ENCODE measurements at places on chromosomes 12 and 14. TPM values are rescaled to one million over a fixed set of nuclear protein-coding genes. Genes with fewer than 3 reads are reported as not detected.

- peak; percentile 73 for DNase-seq
Measured at GRCh38 chr14:73759183-73759713, 45.1 kb upstream of the PNMA1 start.

DNA sequence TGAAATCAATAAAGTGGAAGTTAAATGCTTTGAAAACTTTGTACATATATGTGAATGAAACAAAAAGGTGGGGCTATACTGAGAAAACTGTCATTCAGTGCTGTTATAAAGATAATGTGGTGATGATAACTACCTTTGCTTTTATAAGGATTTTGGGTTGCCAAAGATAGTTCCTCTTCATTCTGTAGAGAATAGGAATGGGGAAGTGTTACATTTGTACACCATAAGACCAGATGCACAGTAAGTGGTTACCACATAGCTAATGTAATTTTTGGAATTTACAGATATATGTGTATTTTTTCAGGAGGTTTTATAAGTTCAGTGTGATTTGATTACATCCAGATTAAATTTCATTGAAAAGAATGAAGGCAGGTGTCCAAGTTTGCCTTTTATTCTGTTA lies 18.1 kb downstream of the RAB21 start:
- DNase-seq: no peak

DNA sequence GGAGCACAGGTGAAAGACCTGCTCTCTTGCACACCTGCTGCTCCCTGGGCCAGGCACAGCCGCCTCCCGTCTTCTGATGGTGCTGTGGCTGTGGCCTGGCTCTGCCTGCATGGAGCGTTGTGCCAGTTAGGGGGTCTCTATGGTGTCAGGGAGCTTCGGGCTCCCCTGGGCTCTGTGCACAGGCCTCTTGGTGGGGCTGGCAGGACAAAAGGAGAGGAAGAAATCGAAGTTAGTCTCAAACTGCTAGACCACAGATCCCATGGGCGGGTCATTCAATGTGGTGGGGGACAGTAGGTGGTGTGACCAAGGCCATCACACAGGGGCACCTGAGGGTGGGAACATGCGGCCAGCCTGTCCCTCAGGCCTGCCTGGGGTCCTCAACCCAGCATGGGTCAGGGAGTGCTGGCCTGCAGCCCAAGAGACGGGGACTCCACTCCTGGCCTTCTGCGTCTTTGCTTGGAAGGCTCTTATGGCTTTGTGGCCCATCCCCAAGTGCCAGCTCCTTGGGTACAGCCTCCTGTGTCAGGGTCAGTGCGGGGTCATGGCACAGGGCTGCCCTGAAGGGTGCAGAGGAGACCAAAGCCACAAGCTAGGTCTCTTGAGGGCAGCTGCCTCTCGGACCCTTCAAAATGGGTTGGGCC lies 84.1 kb downstream of the KIF26A start:
- DNase-seq: no peak

- no peak for DNase-seq
Measured at GRCh38 chr12:84079626-84080025, 833.0 kb downstream of the SLC6A15 start.

GRCh38 chr14:51691176-51691575 lies 39.5 kb downstream of the FRMD6 start:
- no peak for DNase-seq

DNA sequence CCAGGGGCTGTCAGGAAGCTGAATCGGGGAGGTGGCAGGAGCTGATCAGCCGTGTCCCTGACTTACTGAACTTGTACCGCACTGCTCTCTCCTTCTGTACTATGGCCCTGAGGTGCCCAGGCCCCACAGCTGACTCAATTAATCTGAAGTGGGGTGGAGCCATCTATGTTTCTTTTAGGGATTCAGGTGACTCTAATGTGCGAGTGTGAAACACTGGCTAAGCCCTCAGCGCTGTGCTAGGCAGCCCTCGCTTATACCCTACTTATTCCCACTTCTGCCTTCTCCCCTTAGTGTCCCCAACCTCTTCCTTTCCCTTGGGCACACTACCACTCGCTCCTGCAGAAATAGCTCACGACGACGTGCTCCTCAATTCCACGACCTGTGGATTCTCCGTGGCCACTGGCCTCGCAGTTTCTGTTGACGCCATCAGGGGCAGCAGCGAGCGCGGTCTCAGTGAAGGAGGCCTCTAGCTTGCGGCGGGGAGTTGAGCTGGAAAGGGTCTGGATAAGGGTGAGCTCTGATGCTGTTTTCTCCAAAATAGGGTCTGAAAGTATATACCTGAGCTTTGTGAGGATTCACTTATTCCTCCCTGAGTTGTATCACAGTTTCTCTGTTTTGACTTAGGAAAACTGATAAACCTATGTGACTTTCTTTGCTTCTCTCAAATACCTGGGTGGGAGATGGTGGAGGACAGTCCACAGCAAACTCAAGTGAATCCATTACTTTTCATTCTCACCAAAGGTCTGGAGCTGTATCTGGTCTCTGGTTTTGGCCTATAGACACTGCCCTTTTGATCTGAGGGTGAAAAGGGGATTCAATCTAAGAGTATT lies 167.6 kb downstream of the SLC41A2 start:
- DNase-seq: peak; percentile 75

DNA sequence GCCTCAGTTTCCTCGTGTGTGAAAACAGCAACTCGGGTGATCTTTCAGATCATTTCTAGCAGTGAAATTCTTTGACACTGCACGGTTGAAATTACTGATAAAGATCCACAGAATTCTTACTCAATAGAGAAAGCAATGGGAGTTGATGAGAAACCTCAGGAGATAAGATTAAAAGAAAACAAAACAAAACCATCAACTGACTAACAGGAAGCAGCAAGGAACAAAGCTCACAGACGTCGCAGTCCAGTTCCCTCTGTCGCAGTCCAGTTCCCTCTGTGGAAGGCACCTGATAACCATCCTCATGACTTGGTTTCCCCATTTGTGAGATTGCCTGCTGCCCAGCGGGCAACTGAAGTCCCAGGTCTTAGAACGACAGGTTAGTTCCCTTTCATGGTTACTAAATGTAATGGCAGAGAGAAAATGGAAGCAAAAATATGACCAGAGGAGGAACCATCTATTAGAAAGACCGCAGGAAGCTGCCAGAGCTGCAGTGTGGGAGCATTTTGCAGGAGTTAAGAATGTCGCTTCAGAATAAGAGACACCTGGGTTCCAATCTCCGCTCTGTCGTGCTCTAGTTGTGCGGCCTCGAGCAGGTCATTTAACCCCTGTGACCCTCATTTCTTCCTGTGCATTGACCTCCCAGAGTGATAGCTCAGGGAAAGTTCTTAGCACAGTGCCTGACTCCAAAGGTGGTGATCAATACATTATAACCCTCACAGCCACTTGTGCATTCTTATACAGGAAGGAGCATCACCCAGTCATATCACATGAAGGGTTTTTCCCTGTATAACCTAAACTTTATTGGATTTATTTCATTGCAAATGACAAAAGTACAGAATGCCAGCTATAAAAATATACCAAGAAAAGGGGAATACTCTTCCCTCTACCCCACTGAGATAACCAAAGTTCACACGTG lies 5.1 kb upstream of the MED13L start:
- DNase-seq: peak; percentile 24

DNA sequence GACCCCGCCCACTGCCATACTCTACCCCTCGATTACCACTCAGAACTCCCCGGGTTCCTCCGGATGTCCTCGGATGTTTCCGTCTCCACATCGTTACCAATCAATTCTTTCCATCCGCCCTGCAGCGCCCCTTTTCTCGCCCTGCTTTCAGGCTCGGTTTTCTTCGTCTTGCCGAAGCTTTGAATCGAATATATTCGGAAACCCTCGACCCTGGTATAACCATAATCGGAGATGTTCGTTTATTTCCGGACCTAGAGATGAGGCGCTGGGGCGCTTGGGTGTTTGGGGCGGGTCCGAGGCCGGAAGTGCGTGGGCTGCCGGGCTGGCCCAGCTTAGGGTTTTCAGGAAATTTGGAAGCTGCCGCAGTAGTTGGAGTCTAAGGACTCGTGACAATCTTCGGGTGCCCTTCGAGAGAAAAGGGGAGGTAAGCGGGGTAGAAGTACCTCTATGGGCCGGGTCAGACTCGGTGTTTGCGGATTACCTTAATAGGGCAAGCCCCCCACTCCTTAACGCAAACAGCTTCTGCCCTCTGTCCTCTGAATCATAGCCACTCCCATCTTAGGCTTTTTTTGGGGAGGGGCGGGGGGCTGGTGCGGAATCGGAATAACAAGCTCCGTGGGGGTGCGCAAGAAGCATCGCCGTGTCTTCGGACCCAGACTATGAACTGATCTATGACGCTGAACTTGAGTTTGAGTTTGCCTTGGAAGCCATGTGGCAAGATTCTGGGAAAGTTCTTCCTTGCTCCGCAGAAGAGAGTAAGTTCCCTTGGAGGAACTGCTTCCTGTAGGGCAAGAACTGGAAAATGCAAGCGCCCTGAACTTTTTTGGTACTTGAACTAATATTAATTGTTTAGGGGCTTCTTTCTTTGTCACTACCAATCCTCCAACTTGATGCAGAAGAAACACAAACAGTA lies at the start of gene C14orf119:
TSS of gene C14orf119 (plus strand) at position 310 of the 913 bp plus-strand sequence. CDS start 2,154 bp downstream, outside the sequence.
- DNase-seq: peak; percentile 99

GRCh38 chr12:118358612-118359540 lies 13.8 kb downstream of the TAOK3 start:
- DNase-seq: no peak

DNA sequence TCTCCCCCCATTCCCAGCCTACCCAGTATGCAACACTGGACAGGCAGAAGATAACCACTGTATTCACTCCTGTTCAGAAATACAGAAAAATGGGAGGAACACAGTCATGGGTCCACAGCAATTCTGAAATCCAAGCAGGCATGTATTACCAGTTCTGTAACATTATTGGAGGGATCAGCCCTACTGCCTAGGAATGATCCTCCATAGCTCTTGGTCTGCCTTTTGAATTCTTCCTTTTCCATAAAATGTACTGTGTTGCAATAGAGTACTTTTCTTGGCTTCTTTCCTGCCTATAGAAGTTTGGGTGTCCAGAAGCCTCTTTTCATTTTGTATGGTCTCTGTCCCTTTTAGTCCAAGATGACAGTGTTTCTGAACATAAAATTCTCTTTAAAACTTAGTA lies 46.5 kb downstream of the SPATS2 start:
- DNase-seq: no peak

DNA sequence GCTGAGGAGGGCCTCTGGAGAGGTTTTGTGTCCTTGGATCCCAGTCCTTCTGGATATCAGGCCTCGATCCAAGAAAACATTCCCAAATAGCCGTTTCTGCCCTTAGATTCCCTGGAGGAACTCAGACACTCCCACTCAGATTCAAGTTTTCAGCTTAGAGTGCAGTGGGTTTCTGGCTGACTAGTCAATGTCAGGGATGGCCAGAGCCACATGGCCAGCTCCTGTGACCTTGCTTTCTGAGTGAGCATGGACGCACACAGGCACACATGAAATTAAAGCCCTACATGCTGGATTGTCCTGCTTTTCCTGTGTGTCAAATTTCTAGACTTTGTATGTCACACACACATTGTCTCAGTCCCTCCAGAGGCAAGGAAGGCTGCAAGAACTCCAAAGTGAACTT lies 86.2 kb downstream of the TNFAIP2 start:
- no peak for DNase-seq

GRCh38 chr14:36052063-36052462 lies 124.5 kb downstream of the PTCSC3 start:
- DNase-seq: no peak

DNA sequence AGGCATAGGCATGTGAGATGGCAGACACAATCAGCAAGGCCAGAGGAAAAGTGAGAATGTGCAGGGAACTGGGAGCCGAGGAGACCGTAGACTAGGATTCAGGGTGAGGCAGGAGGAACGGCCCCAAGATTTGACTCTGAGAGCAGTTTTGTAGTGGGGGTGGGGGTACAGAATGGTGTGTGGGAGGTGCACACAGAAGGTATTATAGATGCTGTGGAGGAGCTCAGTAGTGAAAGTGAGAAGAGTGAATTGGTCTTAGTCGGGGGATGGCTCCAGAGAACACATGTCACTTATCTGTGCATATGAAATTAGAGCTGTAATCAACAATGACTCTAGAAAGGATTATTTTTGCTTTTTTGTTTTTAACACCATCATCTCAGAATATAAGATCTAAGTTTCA lies 11.9 kb downstream of the ZNF664 start:
- DNase-seq: no peak

DNA sequence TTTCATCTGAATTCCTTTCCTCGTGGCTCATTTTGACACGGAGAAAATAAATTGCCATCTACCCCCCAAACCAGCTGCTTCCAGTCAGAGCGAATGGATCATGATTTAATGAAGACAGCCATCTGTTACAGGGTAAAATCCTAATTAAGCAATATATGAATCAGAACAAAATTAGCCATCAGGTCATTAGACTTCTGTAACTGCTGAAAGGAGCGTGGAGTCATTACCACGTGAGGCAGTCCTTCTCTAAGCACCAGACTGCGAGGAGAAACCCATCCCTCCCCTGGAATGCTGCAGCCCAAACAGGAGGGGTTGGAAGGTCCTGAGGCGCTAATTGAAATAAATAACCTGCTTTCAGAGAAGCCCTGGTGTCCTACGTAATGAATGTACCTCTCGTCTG lies 51.1 kb upstream of the TCL1A start:
- no peak for DNase-seq

The NGB gene
- not detected for total RNA-seq

The KRT85 gene
- total RNA-seq: not detected

The C12orf42 gene
- not detected for total RNA-seq

The KRT77 gene
- total RNA-seq: not detected

The RNASE7 gene
- not detected for total RNA-seq

The IL31 gene
- total RNA-seq: not detected

The ELK3 gene
- total RNA-seq: 5.5 TPM

The EIF5 gene
- 278 TPM for total RNA-seq

The LRIG3 gene
- 0.13 TPM for total RNA-seq

The RNASE13 gene
- total RNA-seq: not detected
